CD8-positive, alpha-beta memory T cell (primary cell): ENCODE measurements at places on chromosomes 5 and 9. TPM values are rescaled to one million over a fixed set of nuclear protein-coding genes. Genes with fewer than 3 reads are reported as not detected.

GRCh38 chr5:103059525-103059924 is 60.4 kb downstream of the GIN1 start:
- DNase-seq = no peak
- no peaks in the 10 kb centered on the region for H3K4me1 ChIP-seq
- H3K4me3 ChIP-seq = no peak overlapping the region
- no peak overlapping the region for H3K27ac ChIP-seq

DNA sequence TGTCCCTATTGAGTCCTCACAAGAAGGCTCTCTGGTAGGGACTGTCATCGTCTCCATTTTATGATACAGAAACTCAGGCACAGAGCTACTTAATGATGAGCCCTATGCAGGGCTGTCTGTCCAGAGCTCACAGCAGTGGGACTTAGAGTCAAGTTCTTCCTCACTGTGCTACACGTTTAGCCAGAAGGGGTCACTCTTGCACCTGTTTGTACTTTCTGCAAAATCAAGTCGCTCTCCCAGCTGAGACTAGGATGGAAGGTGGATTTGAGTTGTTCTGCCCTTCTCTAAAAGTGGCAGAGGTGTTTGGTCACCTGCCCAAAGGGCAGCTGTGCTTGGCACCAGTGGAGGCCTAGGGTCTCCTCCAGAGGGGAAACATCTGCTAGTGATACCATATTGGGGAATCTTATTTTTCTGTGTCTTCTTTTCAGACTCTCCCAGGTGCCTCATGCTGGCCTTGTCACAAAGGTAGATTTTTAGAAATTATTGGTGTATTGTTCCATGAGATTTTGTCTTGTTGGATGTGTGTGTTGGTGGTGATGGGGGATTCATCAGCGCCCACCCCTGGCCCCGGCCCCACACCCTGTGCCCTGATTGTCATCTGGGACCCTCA is 104.2 kb downstream of the PPARGC1B start:
- H3K36me3 ChIP-seq = no peaks in the 10 kb centered on the region
- no peak overlapping the region for H3K4me3 ChIP-seq
- DNase-seq = peak; percentile 56
- no peak overlapping the region for H3K27ac ChIP-seq

- H3K27ac ChIP-seq = no peak overlapping the region
- DNase-seq = no peak
- H3K27me3 ChIP-seq = no peaks in the 10 kb centered on the region
- H3K36me3 ChIP-seq = no peaks in the 10 kb centered on the region
Measured at GRCh38 chr9:114538241-114538640, 33.0 kb upstream of the WHRN start.

LCN9 gene
- total RNA-seq = not detected

GRCh38 chr5:172906436-172906835 is 52.8 kb upstream of the RPL26L1 start:
- H3K36me3 ChIP-seq = no peaks in the 10 kb centered on the region
- no peaks in the 10 kb centered on the region for H3K4me1 ChIP-seq
- H3K27me3 ChIP-seq = no peaks in the 10 kb centered on the region
- H3K4me3 ChIP-seq = no peak overlapping the region

THBS4 gene
- total RNA-seq = 0.55 TPM

CDC25C gene
- total RNA-seq = 5.3 TPM

FOXD4L3 gene
- total RNA-seq = not detected

LRRC19 gene
- total RNA-seq = not detected

DNA sequence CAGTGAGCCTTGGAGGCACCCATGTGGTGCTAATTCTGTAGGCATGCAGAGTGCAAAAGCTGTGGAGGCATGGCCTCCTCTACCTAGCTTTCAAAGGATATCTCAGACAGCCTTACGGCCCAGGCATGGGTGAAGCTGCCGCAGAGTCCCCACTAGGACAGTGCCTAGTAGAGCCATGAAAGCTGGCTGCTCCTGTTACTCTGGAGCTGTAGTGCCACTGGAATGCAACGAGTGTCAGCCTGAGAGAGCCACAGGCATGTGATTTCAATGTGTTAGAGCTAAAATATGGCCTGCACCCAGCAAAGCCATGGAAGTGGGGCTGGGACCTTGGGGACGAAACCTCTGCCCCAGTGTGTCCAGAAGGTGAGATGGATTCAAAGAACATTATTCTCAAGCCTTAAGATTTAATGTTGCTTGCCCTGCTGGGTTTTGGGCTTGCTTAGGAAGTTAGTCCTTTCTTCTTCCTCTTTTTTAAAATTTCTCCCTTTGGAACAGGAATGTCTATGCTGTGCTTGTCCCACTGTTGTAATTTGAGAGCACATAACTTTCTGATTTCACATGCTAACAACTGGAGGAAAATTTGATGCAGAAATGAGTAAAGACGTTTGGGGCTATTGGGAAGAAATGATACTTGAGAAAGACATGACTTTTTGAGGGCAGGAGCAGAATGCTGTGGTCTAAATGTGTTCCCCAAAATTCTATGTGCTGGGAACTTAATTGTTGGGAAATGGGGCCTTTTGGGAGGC is 298.4 kb downstream of the PSAT1 start:
- no peaks in the 10 kb centered on the region for H3K4me1 ChIP-seq
- no peak for DNase-seq
- no peak overlapping the region for H3K4me3 ChIP-seq
- no peak overlapping the region for H3K27ac ChIP-seq
- H3K27me3 ChIP-seq = no peaks in the 10 kb centered on the region

PCDHA11 gene
- not detected for total RNA-seq
